ENCODE measurements at places on chromosomes 1 and 21.
A peak's percentile ranks its signal among the peaks of the same experiment; 100 is the strongest.

GRCh38 chr1:9282696-9282955 is 10.1 kb upstream of the SPSB1 start:
- no peak for DNase-seq

- DNase-seq, result no peak
These were observed 77.5 kb downstream of the SLC45A1 start for GRCh38 chr1:8395433-8395866.

DNA sequence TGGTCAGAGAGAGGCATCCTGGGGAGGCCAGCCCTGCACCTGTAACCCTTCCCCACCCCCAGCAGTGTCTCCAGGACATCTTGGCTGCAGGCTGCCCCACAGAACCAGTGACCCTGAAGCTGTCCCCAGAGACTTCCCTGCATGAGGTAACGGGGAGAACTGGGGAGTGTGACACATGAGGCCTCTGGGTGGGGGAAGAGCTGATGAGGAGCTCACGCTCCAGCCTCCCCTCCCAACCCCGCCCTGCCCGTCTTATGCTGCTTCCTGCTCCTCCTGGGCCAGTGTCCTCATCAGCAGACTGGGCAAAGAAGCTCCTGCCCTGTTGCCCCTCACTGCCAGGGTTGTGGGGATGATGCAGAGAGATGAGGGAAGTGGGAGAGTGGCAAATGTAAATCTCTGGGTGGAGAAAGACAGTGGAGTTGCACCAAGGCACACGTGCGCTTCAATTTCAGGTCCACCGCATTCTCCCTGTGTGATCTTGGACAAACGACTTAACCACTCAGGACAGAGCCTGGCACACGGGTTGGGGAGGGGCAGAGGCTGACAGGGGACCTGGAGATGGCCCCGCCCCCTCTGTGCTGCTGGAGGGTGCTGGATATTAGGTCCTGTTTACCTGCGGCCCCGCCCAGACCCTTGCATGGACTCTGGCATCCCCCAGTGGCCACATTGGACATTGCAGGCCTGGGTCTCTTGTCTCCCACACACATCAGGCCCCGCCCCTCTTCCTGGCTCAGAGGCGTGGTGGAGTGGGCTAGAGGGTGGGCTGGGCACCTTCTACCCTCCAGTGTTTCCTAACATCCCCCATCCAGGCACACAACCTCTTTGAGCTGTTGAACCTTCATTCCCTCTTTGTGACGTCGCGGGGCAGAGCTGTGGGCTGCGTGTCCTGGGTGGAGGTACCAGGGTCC is 12.3 kb downstream of the CLCNKB start:
- peak; percentile 65 for DNase-seq

DNA sequence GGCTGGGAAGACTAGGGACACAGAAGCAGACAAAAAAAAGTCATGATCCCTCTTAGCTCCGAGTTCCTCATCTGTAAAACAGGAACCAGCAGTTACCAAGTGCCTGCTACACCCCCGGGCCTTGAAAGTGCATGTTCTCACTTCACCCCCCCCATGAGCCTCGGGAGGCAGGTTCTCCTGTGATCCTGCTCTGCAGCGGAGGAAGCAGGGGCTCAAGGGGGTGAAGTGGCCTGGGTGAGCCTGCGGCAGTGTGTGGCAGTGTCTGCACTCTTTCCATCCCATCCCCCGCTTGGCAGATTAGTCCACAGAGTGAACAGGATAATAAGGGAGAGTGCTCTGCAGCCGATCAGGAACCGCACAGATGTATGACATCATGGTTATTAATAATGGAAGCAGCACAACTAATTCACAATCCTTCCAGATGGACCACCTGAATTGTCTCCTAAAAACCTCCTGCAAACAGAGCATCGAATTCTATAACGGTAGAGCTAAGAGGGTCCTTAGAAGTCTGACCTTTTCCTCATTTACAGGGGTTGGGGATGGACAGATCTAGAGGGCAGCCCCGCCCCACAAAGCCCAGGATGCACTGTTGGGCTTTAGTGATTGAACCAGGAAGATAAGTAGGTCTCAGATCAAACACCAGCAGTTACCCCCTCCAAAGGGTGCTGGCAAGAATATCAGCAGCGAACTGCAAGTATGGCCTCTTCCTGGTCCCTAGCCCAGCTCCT is 174.1 kb upstream of the EDN2 start:
- no peak for DNase-seq

- no peak for DNase-seq
These were observed 879 bp downstream of the CPTP start for GRCh38 chr1:1325288-1326074.

GRCh38 chr21:41536076-41536826 is 28.3 kb upstream of the TMPRSS2 start:
- DNase-seq, result no peak

GRCh38 chr21:42258150-42258884 is 39.4 kb downstream of the ABCG1 start:
- DNase-seq, result peak; percentile 44

DNA sequence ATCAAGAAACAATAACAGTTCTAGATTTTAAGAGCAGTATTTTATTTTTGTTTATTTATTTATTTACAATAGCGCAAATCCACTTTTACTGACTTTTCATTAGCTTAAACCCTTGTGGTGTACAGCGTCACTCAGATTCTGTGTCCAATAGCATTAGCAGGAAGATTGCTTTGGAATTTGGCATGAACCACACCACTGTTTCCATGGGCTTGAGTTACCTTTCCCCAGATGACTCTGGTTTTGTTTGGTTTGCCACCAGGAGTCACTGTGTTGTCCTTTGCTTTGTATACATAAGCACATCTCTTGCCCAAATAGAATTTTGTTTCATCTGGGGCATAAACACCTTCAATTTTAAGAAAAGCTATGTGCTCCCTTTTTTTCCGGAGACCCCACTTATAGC is 25.9 kb upstream of the SNRPE start:
- DNase-seq, result no peak

DNA sequence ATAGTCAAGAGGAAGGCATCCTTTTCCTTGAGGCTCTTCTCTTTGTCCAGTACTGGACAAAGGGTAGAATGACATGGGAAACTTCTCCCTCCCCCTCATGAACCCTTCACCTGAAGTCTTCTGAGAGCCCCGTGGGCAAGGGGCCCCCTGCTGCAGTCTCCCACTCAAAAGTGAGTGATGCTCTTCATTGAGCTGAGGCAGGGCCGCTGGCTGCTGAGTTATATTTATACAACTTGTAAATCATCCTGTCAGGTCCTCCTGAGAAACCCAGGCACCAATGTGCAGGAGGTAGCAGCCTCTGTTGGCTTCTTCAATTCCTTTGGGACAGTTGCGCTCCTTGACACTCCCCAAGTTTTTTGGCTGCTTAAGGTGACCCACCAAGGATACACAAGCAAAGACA is 150.2 kb downstream of the IGSF21 start:
- no peak for DNase-seq

DNA sequence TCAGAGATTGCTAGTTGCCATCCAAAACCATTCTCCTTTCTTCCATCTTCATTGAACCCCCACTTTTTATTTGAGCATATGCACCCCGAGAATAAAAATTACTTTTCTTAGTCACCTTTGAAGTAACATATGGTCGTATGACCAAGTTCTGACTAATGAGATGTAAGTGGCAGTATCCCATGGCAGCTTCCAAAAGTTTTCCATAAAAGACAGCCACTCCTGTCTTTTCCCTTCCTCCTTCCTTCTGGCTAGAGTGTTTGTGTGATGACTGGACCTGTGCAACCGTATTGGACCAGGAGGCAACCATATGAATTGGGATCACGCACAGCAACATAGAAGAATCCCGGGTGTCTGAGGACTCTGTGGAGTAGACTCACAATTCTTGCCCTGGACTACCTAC is 41.1 kb upstream of the CCSAP start:
- DNase-seq, result no peak

GRCh38 chr1:16120940-16121410 is 34.9 kb downstream of the EPHA2 start:
- DNase-seq, result no peak

DNA sequence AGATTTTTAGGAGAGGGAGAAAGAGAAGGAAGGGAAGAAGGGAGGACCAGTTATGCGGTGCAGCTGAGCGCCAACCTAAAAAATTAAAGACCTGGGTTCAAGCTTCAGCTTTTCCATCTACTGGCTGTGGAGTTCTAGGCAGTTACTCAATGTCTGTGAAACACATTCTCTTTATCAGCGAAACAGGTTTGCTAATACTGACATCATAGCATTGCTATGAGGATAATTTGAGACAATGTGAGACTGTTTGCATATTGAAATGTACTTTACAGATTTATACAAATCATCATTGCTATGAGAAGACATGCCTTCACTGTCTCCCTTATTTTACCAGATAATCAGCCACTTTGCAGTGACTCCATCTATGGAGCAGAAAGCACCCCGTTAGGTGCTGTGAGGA is 222.9 kb upstream of the SGIP1 start:
- no peak for DNase-seq

DNA sequence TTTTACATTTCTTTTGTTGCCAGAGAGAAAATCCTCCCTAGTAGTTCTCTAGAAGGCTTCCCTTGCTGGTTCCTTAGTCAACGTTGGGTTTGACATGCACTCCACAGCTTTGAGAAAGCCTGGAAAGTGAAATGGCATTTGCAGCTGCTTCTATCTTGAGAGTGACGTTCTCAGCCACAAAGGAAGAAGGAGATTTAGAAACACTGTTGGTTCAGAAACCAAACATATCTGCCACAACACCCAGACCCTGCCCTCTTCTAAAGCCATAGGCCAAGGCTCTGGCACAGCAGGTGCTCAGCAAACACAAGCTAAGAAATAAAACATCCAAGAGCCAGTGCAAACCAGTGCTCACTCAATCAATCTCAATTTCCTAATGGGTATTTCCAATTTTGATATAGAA is 121.4 kb downstream of the CCDC185 start:
- no peak for DNase-seq

- DNase-seq, result no peak
These were observed 534.9 kb upstream of the USP24 start for GRCh38 chr1:55749975-55750627.

- no peak for DNase-seq
These were observed 191.4 kb downstream of the MIS18A start for GRCh38 chr21:32087447-32087846.

DNA sequence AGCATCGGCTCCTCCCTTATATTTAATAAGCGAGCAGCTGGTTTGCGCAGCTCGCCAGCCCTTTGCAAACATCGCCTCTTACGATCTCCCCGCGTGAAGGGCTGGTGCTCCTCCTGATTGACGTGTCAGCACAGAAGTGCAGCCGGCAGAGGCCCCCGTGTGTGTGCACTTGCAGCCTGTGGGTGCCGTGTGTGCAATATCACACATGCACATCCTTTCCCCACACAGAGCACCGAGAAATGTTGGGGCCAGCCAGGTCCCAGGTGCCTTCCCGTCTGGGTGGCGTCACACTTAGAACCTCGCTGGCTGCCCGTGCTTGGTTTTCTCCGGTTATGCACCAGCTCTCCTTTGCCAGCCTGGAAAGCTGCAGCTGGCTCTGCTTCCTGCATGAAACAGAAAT is 126.6 kb upstream of the AJAP1 start:
- DNase-seq, result no peak

DNA sequence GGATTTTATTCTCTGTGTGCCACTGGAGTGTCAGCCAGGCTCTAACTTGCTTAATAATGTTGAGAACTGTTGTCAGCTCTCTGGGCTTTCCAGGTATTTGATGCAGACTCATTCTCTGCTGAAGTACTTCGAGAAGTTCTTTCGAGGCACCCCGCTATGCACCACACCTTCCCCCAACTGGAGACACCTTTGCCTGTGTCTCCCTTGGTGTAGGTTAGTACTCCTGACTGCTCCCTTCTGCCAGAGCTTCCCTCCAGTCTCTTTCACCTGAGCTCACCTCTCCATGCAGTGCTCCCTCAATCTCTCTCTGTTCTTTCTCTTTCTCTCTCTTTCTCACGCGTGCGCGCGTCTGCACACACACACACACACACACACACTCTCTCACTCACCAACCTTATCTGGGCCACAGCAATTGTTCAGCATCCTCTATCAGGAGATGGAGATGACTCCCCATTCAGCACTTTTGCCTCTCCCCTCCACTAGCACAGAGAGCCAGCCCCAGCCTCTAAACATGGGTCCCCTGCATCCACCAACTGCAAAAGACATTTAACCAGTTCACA is 14.0 kb upstream of the MGST3 start:
- DNase-seq, result no peak

DNA sequence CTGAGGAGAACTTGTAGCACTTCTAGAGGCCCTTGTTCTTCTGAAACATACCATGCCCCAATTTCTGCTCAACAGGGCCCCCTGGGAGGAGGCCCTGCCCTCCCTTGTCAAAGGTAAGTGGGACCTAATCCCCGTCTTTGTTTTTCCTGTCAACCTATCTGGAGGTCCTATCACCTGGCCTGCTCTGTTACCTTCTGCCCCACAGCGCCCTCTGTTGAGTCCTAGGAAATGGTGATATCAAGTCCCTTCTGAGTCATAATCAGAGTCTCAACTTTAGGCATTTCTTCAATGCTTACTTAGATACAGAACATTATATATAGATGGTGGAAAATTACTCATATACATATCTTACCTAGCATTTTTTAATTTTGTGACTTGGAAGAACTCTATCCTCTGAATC is 28.2 kb upstream of the FCRL4 start:
- DNase-seq, result no peak

- DNase-seq, result no peak
These were observed 207.3 kb downstream of the FOXD2 start for GRCh38 chr1:47645151-47645550.

- no peak for DNase-seq
These were observed 22.9 kb downstream of the RRP1 start for GRCh38 chr21:43812139-43812821.

GRCh38 chr21:40051801-40052200 is 184.6 kb downstream of the PCP4 start:
- no peak for DNase-seq

DNA sequence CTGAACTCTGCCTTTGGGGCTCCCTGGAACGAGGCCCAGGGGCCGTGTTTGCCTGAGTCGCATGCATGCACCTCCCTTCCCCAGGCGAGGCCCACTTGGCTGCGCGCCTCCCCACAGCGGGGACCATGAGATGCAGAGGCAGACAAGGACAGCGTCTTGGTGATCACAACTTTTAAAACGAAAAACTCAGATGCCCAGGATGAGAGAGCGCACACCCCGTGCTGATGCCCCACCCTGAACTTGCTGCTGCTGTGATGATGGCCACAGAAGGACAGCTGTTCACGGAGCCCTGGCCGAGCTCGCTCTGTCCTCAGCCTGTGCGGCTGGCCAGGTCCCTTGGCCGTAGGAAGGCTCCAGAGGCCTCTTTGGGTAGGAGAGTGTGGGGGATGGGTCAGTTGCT is 11.4 kb upstream of the PRMT2 start:
- DNase-seq, result no peak

DNA sequence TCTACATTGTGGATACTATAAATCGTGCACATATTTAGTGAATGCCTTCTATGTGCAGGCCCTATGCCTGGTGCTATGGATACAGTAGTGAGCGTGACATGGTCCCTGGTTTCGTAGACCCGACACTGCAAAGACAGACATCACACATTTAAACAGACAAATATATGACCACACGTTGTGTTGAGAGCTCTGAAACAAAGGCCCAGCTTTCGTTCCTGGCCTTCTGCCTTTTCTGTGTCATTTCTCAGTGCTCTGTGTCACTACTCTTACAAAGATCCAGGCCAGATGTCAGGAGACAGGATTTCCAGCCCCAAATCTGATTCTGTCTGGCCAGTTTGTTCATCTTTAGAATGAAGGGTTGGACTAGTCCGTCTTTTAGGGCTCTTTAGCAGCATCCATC is 19.3 kb upstream of the TRABD2B start:
- DNase-seq, result no peak

All from SJSA1 (cell line).